Neural progenitor cell (in vitro differentiated cells): ENCODE measurements at places on chromosomes 11 and 22. TPM values are rescaled to one million over a fixed set of nuclear protein-coding genes. Genes with fewer than 3 reads are reported as not detected.
A peak's percentile ranks its signal among the peaks of the same experiment; 100 is the strongest.

The INS gene
- not detected in 2 replicates for total RNA-seq

The LARGE2 gene
- 5.0 and 13.4 TPM in 2 replicates for total RNA-seq

DNA sequence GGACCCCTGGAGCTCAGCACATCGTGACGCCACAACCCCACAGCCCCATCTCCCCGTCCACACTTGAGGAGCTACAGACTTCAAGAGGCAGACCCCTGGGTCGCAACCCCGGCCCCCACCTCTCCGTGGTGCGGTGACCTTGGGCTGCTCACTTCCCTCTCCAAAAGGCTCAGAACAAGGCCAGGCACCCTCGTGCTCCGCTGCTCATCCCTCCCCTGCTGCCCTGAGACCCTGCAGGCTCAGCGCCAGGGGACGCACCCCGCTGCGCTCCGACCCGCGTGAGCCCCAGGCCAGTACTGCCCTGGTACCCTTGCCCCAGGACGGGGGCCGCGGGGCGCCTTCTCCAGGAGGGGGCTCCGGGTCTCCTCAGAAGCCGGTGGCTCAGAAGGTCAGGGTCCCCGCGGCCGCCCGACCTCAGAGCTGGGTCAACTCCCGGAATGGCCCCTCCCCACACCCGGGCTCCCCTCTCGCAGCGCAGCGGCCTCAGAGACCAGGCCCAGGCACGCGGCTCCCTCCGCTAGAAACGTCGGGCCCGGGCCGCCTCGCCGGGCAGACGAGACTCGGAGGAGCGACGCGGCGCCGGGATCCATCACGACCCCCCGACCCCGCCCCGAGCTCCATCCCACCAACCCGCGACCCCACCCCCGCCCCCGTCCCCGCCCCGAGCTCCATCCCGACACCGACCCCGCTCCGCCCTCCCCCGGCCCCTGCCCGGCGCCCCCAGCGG lies 563 bp downstream of the GATD1 start:
- H3K36me3 ChIP-seq = no peaks in the 10 kb centered on the region
- H3K27ac ChIP-seq = peak overlapping the region; percentile 91
- H3K4me3 ChIP-seq = peak overlapping the region; percentile 97
- DNase-seq = peak; percentile 90

DNA sequence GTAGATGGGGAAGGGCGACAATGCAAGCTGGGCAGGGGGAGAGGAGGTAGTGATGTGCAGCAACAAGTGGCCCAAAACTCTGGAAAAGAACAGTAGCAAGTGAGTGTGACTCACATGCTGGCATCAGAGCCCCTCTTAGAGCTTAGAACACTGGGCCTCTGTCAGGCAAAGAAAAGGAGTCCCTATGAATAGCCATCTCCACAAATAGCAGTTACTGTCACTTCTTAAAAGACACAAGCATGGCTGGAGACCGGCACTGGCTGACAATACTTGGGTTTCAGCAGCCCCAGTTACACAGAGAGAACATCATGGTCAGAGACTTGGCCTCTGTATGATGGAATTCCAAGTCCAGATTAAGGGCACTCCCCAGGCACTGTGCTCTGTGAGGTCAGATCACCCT lies 58.2 kb downstream of the PRCP start:
- peak; percentile 21 for DNase-seq
- H3K27ac ChIP-seq = no peak overlapping the region
- peaks cover 15% of the 10 kb centered on the region for H3K4me1 ChIP-seq
- H3K27me3 ChIP-seq = peaks cover 100% of the 10 kb centered on the region
- no peak overlapping the region for H3K4me3 ChIP-seq
- H3K36me3 ChIP-seq = no peaks in the 10 kb centered on the region

GRCh38 chr11:93850594-93851018 lies at the start of gene VSTM5:
Gene VSTM5, minus strand, starts transcription at chr11:93850618. Its CDS starts 116 bp downstream, at chr11:93850502.
- H3K27ac ChIP-seq = no peak within 1 kb of the TSS
- H3K4me1 ChIP-seq = peaks cover 2% of the 10 kb centered on the region
- H3K36me3 ChIP-seq = no peaks in the 10 kb centered on the region
- H3K27me3 ChIP-seq = peaks cover 13% of the 10 kb centered on the region
- no peak for DNase-seq

DNA sequence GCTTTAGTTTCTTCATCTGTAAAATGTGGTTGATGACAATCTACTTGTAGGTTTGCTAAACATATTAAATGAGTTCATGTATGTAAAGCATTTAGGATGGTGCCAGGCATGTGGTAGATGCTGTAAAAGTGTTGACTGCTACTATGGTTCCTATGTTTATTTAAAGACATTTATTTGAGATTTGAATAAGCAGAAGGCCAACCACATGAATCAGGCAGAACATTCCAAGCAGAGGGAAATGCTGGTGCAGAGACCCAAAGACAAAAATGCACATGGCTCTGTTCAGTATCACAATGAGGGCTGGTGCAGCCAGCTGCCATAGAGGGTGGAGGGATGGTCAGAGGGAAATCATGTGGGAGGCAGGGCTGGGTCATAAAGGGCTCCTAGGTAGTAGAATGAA lies 156.2 kb upstream of the PDGFD start:
- no peaks in the 10 kb centered on the region for H3K4me1 ChIP-seq
- H3K4me3 ChIP-seq = no peak overlapping the region
- no peak for DNase-seq
- no peaks in the 10 kb centered on the region for H3K36me3 ChIP-seq
- no peaks in the 10 kb centered on the region for H3K27me3 ChIP-seq

GRCh38 chr11:94186342-94187203 lies 57.9 kb downstream of the PANX1 start:
- DNase-seq = no peak
- H3K4me1 ChIP-seq = peaks cover 4% of the 10 kb centered on the region
- H3K4me3 ChIP-seq = no peak overlapping the region
- H3K36me3 ChIP-seq = peaks cover 12% of the 10 kb centered on the region
- H3K27me3 ChIP-seq = no peaks in the 10 kb centered on the region

- no peak overlapping the region for H3K4me3 ChIP-seq
- H3K4me1 ChIP-seq = no peaks in the 10 kb centered on the region
- no peaks in the 10 kb centered on the region for H3K27me3 ChIP-seq
- H3K36me3 ChIP-seq = no peaks in the 10 kb centered on the region
Measured at GRCh38 chr22:46795845-46796565, 33.6 kb downstream of the TBC1D22A start.
